ENCODE measurements at places on chromosomes 6 and 20.

GRCh38 chr20:38221119-38221589 is 39.4 kb downstream of the KIAA1755 start:
- peak; percentile 37 for DNase-seq

DNA sequence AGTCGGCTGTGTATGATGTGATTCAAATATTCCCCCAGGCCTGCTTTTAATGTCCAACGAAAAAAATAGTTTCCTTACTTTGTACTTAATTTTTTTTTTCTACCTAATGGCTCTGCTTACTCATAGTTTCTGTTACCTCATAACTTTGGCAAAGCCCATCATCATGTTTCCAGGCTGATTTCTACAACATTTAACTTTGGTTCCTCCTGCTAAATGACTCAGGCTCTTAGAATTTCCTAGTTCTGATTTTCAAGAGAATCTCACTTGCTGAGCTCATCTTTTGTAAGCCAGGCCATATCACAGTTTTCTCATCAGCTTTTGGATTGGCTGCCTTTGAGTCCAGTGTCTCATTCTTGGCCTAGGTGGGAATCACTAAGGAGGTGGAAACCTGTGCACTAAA is 323.1 kb downstream of the HDGFL1 start:
- no peak for DNase-seq

GRCh38 chr6:105326833-105327770 is 75.8 kb downstream of the PREP start:
- DNase-seq, result no peak

DNA sequence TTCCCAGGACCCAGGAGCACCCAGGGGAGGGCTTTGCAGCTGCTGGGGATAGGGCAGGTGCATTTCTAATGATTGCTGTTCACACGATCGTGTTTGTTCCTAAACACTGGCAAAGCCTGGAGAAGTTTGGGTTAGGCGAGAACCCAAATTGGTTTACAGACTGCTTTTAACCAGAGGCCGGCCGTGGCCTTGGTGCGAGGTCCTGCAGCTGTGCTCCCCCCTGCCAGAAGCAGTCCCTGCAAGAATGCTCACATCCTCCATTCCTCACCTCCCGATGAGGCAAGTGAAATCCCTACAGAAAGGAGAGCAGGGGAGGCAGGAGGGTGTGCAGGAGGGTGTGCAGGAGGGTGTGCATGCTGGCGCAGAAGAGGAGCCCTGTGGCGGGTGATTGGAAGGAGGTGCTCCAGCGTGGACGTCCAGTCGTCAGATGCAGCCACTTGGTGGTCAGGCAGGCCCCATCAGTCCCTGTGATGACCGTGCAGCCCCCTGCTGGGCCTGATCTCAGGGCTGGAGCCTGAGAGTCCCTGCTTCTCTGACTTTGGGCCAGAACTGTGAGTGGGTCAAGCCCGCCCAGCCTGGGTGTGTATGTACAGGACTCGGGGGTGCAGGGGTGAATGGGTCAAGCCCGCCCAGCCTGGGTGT is 55.7 kb upstream of the FRMD1 start:
- DNase-seq, result no peak

DNA sequence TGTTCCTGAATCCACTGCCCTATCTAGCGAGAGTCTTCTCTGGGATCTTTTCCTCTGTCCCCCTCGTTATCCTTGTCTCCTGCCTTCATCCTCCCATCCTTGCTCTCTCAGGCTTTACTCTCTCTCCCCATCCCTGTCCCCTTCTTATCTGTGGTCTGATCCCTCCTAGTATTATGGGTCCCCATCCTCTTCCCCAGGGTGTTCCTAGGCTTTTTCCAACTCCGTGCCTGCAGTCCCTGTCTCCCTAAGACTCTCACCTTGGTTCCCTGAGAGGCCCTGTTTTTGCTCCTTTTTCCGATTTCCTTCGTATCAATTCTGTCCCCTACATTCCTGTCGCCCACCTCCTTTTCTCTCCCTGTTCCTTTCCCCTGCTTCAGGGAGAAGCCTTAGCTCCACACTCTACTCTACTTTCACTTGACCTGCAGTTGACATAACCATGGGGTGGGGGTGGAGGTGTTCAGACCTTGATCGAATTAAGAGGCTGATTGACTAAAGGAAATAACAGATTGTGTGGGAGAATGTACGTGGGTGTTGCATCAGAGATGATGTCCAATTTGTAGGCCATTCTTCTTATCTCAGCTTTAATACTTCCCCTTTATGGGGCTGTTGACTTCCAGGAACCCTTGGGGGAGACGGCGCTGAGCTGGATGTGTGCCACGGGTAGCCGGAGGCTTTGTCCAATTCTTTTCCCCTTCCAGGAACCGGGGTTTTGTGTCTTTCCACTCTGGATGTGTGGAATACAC is 905 bp downstream of the PPARD start:
- no peak for DNase-seq

DNA sequence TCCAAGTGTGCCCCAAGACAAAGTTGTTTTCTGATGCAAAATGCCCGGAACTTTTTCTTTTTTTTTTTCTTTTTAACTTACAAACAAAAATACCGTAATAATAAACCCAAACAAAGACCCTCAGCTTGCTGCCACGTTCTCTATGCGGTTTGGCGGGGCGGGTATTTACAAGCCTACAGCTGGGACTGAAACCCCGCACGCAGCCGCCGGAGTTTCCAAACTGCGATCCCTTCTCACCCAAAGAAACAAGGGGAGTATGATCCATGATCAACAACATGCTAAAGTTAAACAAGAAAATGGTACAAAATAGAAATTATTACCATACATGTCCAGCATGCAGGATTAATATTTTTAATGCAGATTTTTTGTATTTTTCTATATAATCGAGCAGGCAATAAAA is 2.1 kb downstream of the MAFB start:
- no peak for DNase-seq

DNA sequence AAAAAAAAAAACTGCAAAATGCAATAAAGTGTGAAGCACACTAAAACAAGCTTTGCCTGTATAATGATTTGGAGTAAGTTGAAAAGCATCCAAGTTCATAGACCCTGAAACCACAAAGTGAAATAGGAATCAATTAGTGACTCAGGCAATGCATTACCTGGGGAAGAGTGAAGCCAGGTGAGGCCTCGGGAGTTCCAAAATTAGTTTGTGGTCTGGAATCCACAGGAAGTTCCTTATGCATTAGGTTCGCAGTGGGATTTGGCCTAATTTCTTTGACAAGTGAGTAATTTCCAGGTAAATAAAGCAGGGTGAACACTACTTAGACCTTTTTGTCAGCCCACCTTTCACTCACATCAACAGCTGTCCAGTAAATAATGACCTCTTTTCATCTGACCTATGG is 490.8 kb downstream of the CBLN4 start:
- DNase-seq, result no peak
